ENCODE measurements at places on chromosomes 6 and 20.

- no peak for DNase-seq
Observed at GRCh38 chr6:5946701-5947100, 60.0 kb downstream of the NRN1 start.

DNA sequence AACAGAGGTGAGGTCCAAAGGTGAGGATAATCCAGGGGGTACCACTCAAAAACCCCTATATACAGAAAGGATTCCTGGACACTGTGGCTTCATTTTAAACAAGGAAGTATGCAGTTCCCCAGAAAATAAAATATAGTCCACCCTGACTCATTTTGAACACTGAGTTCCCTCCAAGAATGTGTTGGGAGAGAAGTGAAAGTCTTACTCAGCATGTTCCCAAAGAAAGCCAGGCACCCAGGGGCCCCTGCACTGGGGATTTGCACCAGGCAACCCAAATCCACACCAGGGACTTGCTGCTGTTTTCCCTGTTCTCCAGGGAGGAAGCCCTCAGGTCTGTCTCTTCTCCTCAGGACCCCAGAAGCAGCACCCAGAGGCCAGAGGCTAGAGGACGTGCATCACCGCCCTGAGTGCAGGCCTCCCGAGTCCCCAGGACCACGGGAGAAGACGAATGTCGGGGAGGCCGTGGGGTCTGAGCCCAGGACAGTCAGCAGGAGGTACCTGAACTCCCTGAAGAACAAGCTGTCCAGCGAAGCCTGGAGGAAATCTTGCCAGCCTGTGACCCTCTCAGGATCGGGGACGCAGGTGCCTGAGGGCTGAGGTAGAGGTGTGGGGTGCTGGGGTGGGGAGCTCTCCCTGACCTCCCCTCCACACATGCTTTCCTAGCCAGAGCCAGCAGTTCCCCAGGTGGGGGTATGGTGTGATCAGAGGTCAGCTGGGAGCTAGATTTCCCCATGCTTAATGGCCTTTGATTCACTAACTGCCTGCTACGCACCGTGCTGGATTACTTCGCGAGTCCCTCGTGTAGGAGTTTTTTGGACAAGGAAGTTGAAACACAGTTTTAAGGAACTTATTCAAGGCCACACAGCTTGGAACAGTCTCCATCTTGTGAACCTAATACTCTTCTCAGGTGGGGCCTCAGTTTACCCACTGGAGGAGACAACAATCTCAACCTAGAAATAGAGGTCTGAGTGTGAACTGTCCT is 3.3 kb downstream of the FGD2 start:
- no peak for DNase-seq

- no peak for DNase-seq
Observed at GRCh38 chr20:45469336-45470261, at the start of gene WFDC2. Gene WFDC2, plus strand, starts transcription at chr20:45469753. Its CDS starts 29 bp downstream, at chr20:45469782.

DNA sequence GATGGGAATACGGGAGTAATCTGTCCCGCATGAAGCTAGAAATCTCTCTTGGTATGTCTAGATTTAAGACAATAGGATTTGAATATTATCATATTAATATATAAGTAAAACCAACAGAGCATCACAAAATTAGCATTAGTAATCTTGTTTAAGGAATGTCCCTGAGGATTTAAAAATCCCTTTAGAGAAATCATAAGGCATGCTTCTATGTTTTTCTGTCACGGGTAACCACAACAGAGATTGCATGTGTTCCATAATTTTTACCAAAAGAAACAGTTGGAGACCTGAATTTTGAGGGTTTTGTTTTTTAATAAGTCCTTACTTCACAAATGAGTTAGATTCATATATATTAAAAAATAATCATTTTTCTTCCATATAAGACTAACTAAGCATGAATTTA is 146.8 kb downstream of the GJA1 start:
- no peak for DNase-seq

- no peak for DNase-seq
Observed at GRCh38 chr20:61349447-61350165, 97.5 kb downstream of the CDH4 start.

- no peak for DNase-seq
Observed at GRCh38 chr6:56796196-56796532, 153.5 kb upstream of the DST start.

- no peak for DNase-seq
Observed at GRCh38 chr6:7261852-7262461, 51.0 kb downstream of the SSR1 start.

GRCh38 chr6:161393292-161393691 is 119.4 kb upstream of the AGPAT4 start:
- DNase-seq, result no peak

GRCh38 chr6:47424436-47424836 is 53.2 kb upstream of the CD2AP start:
- no peak for DNase-seq

GRCh38 chr6:151763303-151763702 is 44.2 kb upstream of the ESR1 start:
- no peak for DNase-seq

DNA sequence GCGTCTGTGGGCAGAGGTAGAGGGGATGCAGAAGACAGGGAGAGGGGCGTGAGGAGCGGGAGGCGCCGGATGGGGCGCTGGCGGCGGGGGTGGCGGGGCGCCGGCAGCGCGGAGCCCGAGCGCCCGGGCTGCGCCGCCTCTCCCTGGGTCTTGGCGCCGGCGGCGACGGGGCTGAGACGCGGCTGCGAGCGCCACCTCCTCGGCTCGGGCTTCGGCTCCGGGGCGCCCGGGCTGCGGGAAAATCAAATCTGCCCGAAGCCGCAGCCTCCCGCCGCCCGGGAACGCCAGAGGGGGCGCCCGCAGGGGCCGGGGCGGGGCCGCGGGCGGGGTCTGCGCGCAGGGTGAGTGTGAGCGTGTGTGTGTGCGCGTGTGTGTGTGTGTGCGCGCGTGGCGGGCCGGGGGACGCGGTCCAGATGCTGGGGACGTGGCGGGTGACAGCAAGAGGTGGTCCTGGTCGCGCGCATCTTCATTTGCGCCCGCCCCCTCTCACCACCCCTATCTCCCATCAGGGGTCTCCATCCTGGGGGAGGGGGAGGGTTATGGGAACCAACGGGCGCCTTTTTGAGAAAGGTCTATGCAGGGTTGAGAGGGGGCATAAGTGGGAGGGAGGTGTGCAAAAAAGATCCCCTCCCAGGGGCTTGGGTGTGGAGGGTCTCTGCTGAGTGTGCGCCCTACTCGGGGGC is 646 bp upstream of the CPNE5 start:
- DNase-seq, result peak; percentile 29

GRCh38 chr6:143556529-143556928 is 45.0 kb upstream of the FUCA2 start:
- DNase-seq, result no peak

- no peak for DNase-seq
Observed at GRCh38 chr20:61935926-61936700, 129.6 kb downstream of the TAF4 start.

- no peak for DNase-seq
Observed at GRCh38 chr20:16273812-16274555, 299.3 kb downstream of the KIF16B start.

All from stimulated activated CD8-positive, alpha-beta memory T cell treated with anti-CD3 and anti-CD28 coated beads, Interleukin-7, amount 100 ng/mL, for 4 hours (primary cell).